ENCODE measurements at places on chromosomes 12 and 14.
A peak's percentile ranks its signal among the peaks of the same experiment; 100 is the strongest.

DNA sequence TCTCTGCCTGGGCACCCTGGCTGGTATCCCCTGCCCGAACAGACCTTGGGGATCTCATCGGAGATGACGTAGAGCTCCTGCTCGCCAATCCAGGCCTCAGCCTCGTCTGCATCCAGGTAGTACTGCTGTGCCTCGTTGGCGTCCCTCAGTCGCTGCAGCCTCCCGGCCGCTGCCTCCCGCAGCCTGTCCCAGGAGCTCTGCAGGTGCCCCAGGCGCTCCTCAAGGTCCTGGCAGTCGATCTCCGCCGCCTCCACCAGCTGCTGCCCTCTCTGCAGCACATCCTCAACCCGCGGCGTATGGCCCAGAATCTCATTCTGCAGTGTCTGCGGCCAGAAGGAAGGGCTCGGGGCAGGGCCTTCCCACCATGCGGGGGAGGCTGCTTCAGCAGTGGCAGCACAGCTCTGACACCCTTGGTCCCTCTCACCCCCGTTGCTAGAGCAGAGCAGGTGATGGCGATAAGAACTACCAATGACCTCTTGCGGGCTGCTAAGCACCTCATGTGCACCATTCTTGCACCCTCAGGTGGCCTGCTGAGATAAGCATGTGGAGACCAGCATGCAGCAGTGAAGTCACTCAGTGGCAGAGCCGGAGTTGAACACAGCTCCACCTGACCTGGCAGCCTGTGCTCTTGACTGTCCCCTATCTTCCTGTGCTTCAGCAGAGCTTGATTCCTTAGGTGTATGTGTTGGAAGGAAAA is 71.0 kb downstream of the PLEKHG3 start:
- DNase-seq = no peak
- H3K4me3 ChIP-seq = no peak overlapping the region
- H3K4me1 ChIP-seq = peaks cover 27% of the 10 kb centered on the region

GRCh38 chr12:92332552-92332951 is 186.9 kb upstream of the BTG1 start:
- no peak overlapping the region for H3K27ac ChIP-seq
- H3K4me1 ChIP-seq = peaks cover 3% of the 10 kb centered on the region
- H3K36me3 ChIP-seq = no peaks in the 10 kb centered on the region
- no peak overlapping the region for H3K4me3 ChIP-seq
- no peak for DNase-seq

GRCh38 chr12:68870443-68870842 is 62.5 kb downstream of the MDM2 start:
- no peak for DNase-seq
- H3K36me3 ChIP-seq = no peaks in the 10 kb centered on the region
- no peaks in the 10 kb centered on the region for H3K4me1 ChIP-seq
- H3K27me3 ChIP-seq = no peaks in the 10 kb centered on the region
- no peak overlapping the region for H3K27ac ChIP-seq

- no peaks in the 10 kb centered on the region for H3K27me3 ChIP-seq
- DNase-seq = no peak
- H3K4me3 ChIP-seq = peak overlapping the region; percentile 35
- peak overlapping the region; percentile 75 for H3K27ac ChIP-seq
- no peaks in the 10 kb centered on the region for H3K36me3 ChIP-seq
- H3K4me1 ChIP-seq = peaks cover 58% of the 10 kb centered on the region
Observed at GRCh38 chr14:54727929-54728328, 161.0 kb downstream of the SAMD4A start.

DNA sequence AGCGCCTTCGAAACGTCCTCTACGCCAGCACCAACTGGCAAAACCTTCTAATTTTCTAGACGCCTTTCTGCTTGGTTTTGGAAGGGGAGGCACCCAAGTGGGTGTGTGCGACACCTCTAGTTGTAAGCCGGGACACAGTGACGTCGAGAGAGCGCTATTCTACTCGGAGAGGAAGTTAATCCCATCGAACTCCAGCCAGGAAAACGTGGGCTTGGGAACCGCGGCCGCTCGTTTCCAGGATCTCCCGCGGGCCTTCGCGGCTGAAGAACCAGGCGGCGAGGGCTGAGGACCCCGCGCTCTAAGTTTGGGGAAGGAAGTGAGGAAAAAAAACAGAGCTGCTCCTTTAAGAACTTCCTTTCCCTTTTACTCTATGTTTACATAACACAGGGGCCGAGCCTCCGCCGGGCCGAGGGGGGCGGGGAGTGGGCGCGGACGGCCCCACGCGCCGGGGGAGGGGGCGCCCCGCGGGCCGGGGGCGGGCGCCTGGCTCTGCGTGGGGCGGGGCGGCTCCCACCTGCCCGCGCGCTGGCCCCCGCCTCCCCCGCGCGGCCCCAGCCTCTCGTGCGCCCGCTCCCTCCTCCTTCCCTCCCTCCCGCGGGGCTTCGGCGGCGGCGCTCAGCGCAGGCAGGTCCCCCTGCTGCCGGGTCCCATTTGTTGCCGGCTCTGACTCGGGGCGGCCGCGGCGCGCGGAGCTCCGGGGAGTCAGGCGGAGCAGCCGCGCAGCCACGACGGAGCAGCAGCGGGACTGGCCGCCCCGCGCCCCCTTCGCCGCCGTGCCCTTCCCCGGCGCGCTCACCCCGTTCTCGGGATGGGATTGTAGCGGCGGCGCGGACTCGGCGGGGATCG is at the start of gene PELI2:
Gene PELI2, plus strand, starts transcription at position 647 of the 846 bp plus-strand sequence. CDS start 250 bp downstream, outside the sequence.
- no peaks in the 10 kb centered on the region for H3K36me3 ChIP-seq
- H3K27me3 ChIP-seq = no peaks in the 10 kb centered on the region
- peaks cover 8% of the 10 kb centered on the region for H3K4me1 ChIP-seq
- H3K4me3 ChIP-seq = peak within 1 kb of the TSS; percentile 86

DNA sequence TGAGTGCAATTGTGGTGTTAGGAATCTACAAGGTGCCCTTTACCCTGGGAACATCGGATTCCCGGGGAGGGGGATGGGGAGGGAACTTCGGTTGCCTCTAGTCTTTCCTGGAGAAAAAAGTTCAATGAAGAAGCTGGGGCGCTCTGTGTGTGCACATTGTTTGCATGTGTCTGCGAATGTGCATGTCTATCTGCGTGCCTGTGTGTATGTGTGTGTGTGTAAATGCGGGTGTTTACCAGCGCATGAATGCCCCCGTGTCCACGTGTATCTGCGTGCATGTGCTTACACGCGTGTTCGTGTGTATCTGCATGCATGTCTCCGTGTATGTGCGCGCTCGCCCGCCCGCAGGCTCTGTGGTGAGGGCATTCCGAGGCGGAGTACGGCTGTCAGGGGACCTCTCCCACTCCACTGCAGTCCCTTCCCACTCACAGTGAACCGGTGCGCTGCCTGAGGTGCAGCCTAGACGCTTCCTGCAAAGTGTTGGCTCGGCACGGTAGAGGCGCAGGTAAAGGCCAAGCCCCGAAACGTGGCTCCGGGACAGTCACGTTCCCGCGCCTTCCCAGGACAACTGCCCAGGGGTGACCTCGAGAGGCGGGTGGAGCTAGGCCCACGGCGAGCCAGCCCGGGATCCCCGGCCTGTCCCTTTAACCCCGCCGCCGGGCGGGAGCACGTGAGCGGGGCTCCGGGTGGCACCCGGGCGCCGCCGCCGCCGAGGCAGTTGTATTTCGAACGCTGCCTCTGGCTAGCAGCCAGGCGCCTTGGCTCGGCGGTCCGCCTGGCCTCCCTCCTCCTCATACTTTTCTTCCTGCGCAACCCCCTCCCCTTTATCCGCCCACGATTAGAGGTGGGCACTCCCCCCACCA is 539 bp upstream of the HMGA2 start:
- DNase-seq = no peak
- H3K27ac ChIP-seq = no peak overlapping the region
- peak overlapping the region; percentile 54 for H3K4me3 ChIP-seq

DNA sequence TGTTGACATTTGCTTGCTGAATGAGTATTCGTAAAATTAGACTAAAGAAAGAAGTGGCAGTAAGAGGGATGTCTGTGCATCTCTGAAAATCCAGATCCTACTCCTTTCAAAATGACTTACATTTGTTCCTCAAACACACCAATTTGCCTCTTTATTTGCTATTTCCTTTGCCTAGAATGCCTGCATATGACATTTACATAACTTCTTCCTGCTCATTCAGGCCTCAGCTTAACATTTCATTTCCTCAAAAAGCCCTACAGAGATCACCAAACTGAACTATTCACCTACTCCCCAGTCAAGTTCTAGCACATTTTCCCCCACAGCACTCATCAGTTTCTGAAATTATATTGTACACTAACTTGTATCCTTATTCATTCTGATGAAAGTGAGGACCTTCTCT is 907.2 kb downstream of the LRFN5 start:
- H3K27ac ChIP-seq = no peak overlapping the region
- DNase-seq = no peak
- H3K4me3 ChIP-seq = no peak overlapping the region
- no peaks in the 10 kb centered on the region for H3K36me3 ChIP-seq
- no peaks in the 10 kb centered on the region for H3K27me3 ChIP-seq
- no peaks in the 10 kb centered on the region for H3K4me1 ChIP-seq

DNA sequence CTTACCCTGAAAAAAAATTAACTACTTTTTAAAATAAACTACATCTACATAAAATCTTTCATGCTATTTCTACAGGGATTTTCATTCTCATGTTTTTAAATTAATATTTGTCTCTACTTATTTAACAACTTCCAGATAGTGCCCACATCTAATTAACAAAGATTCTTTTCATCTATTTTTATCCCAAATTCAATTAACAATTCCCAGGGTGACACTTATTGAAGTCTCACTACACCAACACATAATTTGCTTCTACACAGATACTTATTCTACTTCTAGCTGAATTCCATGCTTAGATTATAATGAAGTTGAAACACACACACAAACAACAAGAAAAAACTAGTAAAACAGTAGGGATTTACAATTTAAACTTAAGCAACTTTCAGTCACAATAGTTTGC is 336.6 kb downstream of the ACSS3 start:
- no peak overlapping the region for H3K4me3 ChIP-seq
- no peak for DNase-seq
- H3K36me3 ChIP-seq = no peaks in the 10 kb centered on the region

DNA sequence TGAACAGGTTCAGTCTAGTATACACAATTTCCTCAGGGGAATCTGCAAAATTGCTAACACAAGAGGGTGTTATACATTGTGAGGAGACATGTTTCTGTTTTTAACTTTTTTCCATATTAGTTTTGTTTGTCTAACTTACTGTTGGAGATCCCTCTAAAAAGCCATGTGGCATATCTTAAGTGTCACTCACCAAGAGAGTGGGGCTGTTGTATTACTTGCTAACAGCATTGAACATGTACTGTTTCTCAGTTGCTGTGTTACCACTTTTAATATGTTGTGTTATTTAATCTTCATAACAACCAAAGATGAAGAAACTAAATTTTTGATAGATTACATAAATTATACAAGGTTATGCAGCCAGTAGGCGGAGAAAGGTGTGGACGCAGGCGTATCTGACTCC is 154.3 kb upstream of the NPAS3 start:
- H3K27me3 ChIP-seq = no peaks in the 10 kb centered on the region
- H3K27ac ChIP-seq = no peak overlapping the region
- H3K4me1 ChIP-seq = no peaks in the 10 kb centered on the region
- no peak overlapping the region for H3K4me3 ChIP-seq
- H3K36me3 ChIP-seq = peaks cover 11% of the 10 kb centered on the region

DNA sequence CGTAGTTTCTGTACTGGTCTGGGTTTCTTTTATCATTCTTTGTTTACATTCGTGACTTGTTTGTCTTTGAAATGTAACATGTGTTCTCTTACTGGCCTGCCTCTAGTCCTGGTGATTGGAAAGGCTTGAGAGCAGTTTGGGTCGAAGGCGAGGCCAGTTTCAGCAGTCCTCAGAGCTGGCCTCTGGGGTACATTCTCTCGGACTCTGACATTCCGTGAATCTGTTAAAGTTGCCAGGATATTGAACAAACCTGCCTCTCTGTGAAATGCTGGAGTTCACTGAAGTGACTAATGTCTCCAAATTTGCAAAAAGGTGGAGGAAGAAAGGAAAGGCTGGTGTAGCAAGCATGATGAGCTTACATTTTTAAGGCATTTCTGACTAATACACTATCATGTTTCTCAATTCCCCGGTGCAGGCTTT is 1.5 kb downstream of the PLEKHA5 start:
- H3K27me3 ChIP-seq = no peaks in the 10 kb centered on the region
- no peaks in the 10 kb centered on the region for H3K36me3 ChIP-seq
- H3K4me1 ChIP-seq = peaks cover 15% of the 10 kb centered on the region
- no peak for DNase-seq
- peak overlapping the region; percentile 30 for H3K27ac ChIP-seq

DNA sequence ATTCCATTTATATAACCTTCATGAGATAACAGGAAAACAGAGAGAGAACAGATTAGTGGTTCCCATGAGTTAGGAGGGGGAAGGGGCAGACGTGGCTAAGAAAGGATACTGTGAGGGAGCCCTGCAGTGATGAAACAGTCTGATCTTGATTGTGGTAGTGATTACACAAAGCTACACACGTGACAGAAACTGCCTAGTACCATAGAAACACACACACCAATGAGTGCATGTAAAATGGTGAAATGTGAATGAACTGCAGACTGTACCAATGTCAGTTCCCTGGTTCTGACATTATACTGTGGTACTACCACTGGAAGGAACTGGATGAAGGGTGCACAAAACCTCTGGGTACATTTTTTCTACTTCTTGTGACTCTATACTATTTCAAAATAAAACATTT is 36.9 kb downstream of the NRDE2 start:
- H3K4me3 ChIP-seq = no peak overlapping the region
- no peak overlapping the region for H3K27ac ChIP-seq
- H3K36me3 ChIP-seq = no peaks in the 10 kb centered on the region
- H3K4me1 ChIP-seq = peaks cover 8% of the 10 kb centered on the region
- H3K27me3 ChIP-seq = no peaks in the 10 kb centered on the region

DNA sequence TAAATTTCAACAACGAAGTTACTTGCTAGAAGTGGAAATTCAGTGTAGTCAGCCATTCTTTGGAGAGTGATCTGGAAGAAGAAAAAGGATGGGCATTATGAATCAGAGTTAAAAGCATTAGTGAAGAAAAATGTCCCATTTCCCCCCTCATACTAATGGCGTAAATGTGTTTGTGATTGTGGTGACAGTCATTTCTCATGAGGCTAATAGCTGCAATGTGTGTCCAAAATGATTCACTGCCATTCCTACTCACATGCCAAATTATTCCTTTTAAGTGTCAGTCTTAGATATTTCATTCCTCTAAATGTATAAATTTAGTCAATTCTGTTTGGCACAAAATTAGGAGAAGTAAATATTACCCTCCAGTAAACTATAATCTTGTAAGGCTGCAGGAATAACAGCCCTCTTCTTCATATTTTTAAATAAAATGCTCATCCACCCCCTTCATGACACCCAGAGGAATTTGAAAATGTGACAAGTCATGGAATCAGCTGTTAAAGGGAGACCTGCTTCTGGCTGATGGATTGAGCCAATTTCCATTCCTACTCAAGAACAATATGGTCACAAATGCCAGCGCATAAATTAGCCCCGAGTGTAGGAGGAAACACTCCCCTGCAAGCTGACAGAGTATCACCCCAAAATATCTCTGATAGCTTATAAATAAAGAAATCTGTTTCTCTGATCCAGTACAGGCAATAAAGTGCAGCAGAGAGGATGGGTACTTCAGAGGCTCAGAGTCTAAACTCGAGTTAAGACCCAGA is 912.3 kb upstream of the SEL1L start:
- H3K4me1 ChIP-seq = no peaks in the 10 kb centered on the region
- DNase-seq = no peak
- no peak overlapping the region for H3K27ac ChIP-seq
- H3K27me3 ChIP-seq = no peaks in the 10 kb centered on the region

Measured in gastrocnemius medialis (tissue), 4 donors.